ENCODE measurements at places on chromosomes 12 and 14. TPM values are rescaled to one million over a fixed set of nuclear protein-coding genes. Genes with fewer than 3 reads are reported as not detected.

The GPR84 gene
- not detected for total RNA-seq

The NGB gene
- total RNA-seq: not detected

The AVPR1A gene
- total RNA-seq: 0.07 TPM

The SLC25A47 gene
- total RNA-seq: not detected

The KCNH5 gene
- not detected for total RNA-seq

The LRIG3 gene
- 5.1 TPM for total RNA-seq

The LHX5 gene
- total RNA-seq: not detected

The SLC22A17 gene
- total RNA-seq: 5.5 TPM

The SSPN gene
- total RNA-seq: 0.37 TPM

The TTC9 gene
- total RNA-seq: 3.8 TPM

The IFI27 gene
- 1.4 TPM for total RNA-seq

The PPFIA2 gene
- total RNA-seq: not detected

The HOXC12 gene
- not detected for total RNA-seq

The ITPR2 gene
- total RNA-seq: 1.3 TPM

The LMNTD1 gene
- total RNA-seq: not detected

The GSC gene
- total RNA-seq: 0.33 TPM

The ATN1 gene
- total RNA-seq: 73.6 TPM

The ZC2HC1C gene
- total RNA-seq: 6.0 TPM

The TPH2 gene
- total RNA-seq: not detected

The IQSEC3 gene
- total RNA-seq: 0.05 TPM

The FGD4 gene
- total RNA-seq: 20.6 TPM

The SPX gene
- total RNA-seq: 4.0 TPM

The KLRC2 gene
- 1.3 TPM for total RNA-seq
